ENCODE measurements at places on chromosomes 7 and 10.

DNA sequence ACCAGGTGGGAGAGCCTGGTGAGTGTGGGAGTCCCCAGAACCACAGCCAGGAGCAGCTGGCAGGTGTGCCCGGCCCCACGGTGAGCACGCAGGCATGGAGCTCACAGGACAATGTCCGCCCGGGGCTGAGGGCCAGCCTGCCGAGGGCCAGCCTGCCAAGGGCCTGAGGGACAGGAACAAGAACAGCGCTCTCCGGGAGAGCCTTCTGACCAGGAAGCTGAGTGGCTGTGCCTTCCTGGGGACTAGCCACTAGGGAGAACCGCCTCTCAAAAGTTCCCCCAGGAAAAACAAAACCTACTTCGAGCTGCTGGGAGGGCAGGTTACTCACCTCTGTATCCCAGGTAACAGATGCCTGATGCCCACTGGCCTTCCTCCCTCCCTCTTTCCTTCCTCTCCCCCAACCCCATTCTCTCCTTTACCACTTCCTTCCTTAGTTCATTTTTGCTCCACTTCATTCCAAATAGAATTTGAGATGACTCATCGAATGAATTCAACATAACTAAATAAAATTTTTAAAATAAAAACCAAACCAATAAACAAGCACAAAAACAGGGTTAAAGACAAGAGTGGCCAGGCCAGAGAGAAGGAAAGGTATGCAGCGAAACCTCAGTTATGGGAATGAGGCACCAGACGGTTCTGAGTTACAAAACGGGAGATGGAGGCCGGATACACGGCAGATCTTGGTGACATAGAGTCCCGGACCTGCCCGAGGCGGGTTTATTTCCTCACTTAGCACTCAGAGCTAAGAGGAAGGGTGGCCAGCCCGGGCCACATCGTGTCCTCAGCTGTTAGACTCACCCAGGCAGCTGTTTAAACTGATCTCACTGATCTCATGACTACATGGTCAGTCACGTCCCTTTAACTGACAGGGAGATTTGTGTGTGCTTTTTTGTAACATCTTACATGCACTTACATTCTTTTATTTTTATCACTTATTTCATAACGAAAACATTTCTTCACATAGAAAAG is 128.5 kb downstream of the TNS3 start:
- peak; percentile 38 for DNase-seq

DNA sequence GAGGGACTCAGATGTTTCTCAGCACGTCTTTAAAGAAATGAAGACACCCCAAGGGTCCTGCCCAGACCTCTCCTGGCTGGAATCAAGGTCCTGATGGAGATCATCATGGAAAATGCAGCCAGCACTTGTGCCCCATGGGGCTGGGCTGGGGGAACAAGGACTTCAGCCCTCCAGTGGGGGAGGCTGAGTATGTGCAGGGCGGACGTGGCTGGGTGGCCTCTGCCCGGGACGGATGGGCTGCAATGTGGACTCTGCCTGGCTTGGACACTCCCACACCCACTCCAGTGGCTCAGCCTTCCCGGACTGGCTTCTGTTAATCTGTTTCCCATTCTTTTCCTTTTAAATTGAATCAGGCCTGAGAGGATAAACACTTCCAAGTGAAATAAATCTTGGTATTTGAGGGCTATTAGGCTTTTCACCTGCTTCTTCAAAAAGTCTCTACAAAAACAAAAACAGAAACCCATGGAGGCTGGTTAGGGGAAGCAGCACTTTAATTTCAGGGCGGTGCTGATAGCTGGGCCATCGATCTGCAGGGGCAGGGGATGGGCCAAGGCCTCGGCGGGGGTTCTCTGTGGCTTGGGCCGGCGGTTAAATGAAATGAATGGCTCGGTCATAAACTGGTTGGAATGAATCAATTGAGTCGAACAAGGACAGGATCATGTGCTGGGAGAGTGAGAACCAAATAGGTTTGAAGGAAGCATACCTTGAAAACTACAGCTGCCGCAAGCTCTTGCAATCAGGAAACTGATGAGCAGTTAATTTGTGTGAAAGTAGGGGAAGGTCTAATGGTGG is 51.4 kb downstream of the ADARB2 start:
- no peak for DNase-seq

DNA sequence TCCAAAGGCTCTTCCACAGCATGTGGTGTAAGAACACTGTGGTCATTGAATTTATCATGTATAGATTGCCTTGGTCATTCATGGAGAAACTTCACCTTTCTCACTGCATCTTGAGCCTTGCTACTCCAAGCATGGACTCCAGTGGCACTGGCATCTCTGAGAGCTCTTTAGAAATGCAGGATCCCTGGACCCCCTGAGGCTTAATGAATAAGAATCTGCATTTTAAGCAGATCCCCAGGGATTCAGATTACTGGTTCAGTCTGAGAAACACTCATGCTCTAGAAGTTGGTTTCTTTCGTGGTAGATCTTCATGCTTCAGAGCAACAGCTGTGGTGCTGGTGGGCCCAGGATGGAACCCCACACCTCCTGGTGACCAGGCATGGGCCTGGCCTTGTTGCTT is 63.2 kb downstream of the CFAP58 start:
- DNase-seq, result no peak

DNA sequence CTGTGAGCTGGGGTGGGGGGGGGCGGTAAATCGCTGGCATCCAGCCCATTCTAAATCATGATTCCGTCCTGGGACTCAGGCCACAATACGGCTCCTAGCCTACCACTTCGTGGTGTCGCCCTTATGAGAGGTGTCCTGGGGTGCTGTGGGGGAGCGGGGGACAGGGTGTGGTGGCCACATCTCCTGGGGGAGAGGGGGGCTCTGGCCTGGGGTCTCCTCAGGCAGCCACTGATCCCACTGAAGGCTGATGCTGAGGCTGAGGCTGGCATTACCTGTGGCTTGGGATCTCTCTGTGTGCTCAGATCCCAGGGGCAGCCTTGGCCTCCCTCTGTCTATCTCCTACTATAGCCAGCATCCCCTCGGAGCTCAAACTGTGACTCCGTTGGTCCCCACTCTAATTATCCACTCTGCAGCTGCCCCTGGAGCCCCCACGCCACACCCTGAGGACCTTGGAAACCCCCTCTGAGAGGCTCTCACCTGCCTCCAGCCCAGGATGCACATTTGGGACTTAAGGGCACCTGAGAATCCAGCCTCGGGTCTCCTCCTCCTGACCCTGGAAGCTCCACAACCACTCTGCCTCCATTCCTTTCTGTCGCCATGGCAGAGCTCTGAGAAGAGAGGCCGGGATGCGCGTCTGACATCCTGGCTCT is 249.3 kb upstream of the TCERG1L start:
- no peak for DNase-seq

DNA sequence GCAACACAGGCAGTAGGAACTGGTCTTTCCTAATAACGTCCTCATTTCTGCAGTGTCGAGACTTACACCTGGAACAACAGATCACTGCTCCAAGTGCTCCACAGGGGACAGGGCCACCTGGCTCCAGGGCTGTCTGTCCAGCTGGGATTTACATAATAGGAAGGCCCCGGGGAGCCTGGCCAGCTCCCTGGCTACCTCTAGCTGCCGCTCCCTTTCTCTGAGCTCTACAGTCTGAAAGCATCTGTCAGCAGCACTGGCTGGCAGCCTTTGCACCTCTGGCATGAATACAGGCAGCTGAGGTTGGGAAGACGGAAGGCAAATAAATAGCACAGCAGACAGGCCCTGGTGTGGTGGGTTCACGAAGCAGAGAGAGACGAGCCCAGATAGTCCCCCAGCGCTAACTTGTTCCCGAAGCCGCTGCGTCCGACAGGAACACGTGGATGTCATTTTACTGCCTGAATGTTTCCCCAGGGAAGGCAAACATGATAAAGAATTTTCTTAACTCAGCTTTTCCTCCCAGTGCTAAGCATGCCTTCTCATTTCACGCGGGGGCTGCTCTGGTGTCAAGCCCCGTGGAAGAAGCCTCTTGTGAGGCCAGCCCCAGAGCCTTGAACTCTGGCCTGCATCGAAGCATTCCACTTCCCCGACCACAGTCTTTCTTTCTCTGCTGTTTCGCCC is 105.4 kb downstream of the ITIH5 start:
- DNase-seq, result no peak

- DNase-seq, result no peak
Measured at GRCh38 chr10:31134311-31134952, 102.8 kb upstream of the ZNF438 start.

DNA sequence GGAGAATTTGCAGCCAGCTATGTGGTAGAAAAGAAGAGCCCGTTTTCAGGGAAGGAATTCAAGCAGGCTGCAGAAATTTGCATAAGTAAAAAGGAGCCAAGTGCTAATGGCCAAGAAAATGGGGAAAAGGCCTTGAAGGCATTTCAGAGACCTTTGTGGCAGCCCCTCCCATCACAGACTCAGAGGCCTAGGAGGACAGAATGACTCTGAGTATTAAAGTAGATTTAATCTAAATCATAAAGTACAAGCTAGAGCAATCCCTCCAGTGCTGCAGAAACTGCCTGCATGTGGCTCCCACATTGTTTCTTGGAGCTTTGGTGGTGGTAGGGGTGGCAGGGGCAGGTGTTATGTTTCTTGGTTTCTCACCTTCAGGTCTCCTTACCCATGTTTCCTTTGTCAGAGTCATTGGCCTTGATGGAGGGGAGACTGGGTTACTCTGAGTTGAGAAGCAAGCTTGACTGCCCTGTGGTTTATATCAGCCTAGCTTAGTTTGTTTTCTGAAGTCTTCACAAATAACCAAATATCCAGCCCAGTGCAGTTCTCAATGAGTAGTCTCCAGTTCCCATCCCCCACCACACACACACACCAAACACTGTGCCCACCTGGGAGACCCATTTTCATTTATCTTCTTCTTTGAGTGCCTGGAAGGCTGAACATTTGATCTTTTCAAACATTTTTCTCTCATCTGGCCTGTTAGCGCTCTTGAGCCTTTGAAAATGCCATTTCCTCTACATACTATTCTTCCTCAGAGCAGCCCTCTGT is 34.5 kb downstream of the ITPRIP start:
- no peak for DNase-seq

DNA sequence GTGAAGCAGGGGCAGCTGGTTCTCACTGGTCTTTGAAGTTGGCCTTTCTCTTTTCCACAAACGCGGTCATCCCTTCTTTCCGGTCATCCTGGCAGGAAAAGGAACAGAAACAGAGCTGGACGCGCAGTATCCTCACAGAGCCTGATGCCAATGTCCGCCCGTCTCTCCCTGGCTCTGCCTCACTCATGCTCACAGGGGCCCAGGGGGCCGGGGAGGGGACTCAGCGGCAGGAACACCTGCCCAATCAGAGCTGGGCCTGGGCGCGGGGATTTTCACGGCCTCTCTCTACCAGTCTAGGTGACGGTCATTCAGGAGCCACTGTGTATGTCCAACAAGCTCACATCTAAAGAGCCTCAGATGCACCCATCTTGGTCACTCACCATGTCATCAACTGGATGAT is 5.0 kb upstream of the FUOM start:
- no peak for DNase-seq
